ENCODE measurements at places on chromosomes 1 and 21. TPM values are rescaled to one million over a fixed set of nuclear protein-coding genes. Genes with fewer than 3 reads are reported as not detected.

DNA sequence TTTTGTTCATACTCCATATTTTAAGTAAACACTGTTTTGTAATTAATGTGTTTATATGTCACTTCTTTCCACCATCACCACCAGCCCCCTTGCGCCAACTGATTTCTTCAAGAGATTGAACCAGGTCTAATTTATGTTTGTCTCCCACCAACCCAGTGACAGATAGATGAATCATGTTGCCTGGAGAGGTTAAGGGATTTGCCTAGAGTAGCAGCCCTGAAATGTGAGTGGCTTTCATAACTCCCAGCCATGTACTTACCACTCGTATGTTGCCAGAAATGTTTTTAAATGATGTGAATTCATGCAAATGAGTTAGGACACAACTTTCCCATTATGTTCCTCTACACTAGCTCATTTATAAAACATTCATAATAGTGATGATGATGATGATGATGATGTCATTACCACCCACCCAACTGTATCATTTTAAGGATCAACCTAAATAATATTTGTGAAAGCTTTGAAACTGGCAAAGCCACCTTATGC lies 86.9 kb downstream of the LRRC8D start:
- H3K27me3 ChIP-seq = no peaks in the 10 kb centered on the region
- H3K27ac ChIP-seq = no peak overlapping the region
- DNase-seq = no peak
- peaks cover 39% of the 10 kb centered on the region for H3K4me1 ChIP-seq
- no peak overlapping the region for H3K4me3 ChIP-seq

- peaks cover 6% of the 10 kb centered on the region for H3K4me1 ChIP-seq
- no peaks in the 10 kb centered on the region for H3K27me3 ChIP-seq
- peak overlapping the region; percentile 86 for H3K27ac ChIP-seq
- H3K36me3 ChIP-seq = no peaks in the 10 kb centered on the region
- peak; percentile 87 for DNase-seq
Observed at GRCh38 chr1:43348809-43349593, 9.8 kb upstream of the CDC20 start.

DNA sequence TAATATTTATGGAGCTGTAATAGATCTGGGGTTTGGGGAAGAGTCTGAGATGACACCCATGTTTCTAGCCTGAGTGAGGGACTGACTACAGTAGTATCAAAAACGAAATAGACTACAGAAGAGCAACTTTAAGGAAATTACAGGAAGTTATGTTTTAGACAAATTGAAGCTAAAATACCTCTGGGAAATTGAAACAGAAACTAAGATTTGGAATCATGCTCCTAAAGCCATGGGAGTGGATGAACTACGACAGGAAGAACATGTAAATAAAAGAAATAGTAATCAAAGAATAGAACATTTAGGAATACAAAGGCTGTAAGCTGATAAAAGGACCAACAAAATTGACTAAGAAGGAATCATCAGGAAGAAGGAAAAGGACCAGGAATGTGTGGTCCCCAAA lies 68.9 kb downstream of the KIAA0319L start:
- peak overlapping the region; percentile 33 for H3K27ac ChIP-seq
- peaks cover 18% of the 10 kb centered on the region for H3K4me1 ChIP-seq
- H3K27me3 ChIP-seq = no peaks in the 10 kb centered on the region
- no peaks in the 10 kb centered on the region for H3K36me3 ChIP-seq

NEXN gene
- total RNA-seq = 17.9 TPM

DNA sequence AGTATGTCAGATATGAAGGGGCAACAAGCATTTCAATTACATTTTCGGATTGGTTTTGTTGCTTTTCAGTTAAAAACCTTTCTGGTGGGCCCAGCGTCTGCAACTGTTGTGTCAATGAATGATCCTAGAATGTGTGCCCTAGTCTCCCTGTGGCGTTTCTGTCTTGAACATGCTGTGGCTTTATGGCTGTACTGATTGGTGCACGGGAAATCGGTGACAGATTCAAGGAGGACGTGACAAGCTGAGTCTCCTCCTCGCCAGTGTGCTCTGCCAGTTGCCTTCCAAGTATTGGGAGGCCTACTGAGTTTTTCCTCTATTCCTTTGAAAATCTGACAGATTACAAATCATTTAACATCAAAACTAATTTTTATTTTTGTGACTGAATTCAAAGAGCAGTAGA lies 127.6 kb downstream of the ZP4 start:
- no peaks in the 10 kb centered on the region for H3K4me1 ChIP-seq
- H3K36me3 ChIP-seq = no peaks in the 10 kb centered on the region
- H3K4me3 ChIP-seq = no peak overlapping the region
- no peak for DNase-seq
- H3K27me3 ChIP-seq = no peaks in the 10 kb centered on the region
- H3K27ac ChIP-seq = no peak overlapping the region

Measured in left lung (tissue), 14 donors.